Stimulated activated CD8-positive, alpha-beta memory T cell treated with anti-CD3 and anti-CD28 coated beads, Interleukin-7, amount 100 ng/mL, for 1 hour (primary cell): ENCODE measurements at places on chromosomes 4 and X.

GRCh38 chr4:53981066-53981465 lies 83.3 kb downstream of the CHIC2 start:
- DNase-seq: no peak

DNA sequence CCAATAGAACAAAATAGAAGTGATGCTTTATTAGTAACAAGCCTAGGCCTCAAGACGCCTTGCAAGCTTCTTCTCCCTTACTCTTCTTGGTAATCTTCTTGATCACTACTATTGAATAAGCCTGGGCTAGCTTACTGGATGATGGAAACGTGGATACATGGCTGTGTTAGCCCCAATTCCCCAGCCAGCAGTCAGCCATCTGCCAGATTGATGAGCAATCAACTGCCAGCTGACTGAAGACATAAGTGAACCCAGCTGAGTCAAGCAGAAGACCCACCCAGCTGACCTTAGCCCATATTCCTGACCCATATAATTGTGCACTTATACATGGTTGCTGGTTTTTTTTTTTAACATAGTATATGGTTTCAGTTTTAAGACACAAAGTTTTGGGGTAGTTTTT lies 130.4 kb downstream of the DHX15 start:
- no peak for DNase-seq

- DNase-seq: no peak
These were observed 49.8 kb downstream of the DLG3 start for GRCh38 chrX:70494441-70494840.

GRCh38 chr4:148782284-148782683 lies 340.1 kb upstream of the NR3C2 start:
- DNase-seq: no peak

DNA sequence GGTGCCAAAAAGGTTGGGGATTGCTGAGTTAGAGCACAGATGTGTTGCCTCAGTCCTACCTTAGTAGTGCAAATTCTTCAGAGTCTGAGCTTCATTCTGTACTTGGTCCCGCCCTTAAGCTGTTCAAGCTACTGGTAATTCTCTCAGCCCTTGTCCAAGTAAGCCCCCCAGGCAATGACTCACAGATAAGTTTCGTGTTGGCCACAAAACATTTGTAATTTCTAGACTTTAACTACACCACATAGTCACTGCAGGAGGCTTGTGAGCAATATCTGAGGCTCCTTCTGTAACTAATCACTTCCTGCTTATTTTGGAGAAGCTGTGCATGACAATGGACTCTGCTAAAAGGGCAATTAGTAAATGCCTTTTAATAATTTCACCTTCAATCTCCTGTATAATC lies 1420.5 kb downstream of the PCDH7 start:
- DNase-seq: no peak

DNA sequence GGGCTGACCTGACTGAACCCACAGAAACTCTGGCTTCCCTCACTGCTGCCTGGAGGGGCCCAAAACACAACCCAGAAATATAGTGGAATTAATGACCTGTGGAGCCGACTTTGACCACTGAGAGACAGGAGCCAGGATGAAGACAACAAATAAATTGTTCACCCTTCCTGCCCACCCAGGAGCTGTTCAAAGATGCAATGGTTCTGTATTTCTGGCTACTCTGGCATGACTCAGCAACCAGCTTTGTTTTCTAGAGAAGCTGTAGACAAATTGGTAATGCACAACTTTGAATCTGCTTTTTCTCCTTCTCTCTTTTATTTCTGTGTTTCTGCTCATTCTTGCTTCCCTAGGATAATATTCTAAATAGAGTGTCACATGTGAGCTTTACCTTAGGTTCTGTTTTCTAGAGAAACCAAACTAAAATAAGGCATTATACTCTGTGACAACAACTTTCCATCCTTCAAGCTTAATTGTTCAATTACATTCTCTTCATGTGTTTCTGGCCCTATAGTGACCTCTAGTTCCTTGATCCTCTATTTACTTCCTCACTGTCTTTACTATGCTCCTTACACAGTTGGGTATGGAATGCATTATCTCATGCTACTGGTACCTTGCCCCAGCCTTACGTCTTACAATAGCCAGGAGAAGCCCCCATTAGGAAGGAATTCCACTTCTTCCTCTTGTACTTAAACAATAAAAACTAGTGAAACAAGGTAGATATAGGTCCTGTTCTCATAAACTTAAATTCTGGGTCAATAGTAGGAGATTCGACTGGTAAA lies 6.5 kb upstream of the PRKG2 start:
- no peak for DNase-seq

GRCh38 chr4:148810461-148810860 lies 368.2 kb upstream of the NR3C2 start:
- DNase-seq: no peak

DNA sequence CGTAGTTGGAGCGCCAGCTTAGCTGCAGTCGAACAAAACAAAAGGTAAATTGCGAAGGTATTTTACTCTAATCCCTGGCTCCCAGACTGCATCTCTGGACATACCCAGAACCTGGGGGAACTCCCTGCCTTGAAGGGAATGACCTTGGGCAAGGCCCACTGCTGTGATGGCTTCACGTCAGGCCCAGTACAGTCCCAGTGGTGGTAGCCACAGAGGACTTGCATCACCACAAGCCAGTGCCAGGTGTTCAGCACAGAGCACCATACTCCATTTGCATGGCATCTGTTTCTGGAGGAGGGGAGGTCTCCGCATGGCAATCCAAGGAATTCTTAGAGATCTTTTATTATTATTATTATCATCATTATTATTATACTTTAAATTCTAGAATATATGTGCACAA lies 5.6 kb downstream of the ETDA start:
- DNase-seq: no peak

GRCh38 chrX:130902783-130903613 lies at the start of gene ENOX2:
TSS of gene ENOX2 (minus strand) at chrX:130903209. CDS start at chrX:130703216, 199,993 bp downstream.
- peak; percentile 49 for DNase-seq

- no peak for DNase-seq
These were observed 5.8 kb upstream of the DCLK2 start for GRCh38 chr4:150072471-150072870.

GRCh38 chr4:89658701-89659024 lies 178.3 kb downstream of the SNCA start:
- no peak for DNase-seq

DNA sequence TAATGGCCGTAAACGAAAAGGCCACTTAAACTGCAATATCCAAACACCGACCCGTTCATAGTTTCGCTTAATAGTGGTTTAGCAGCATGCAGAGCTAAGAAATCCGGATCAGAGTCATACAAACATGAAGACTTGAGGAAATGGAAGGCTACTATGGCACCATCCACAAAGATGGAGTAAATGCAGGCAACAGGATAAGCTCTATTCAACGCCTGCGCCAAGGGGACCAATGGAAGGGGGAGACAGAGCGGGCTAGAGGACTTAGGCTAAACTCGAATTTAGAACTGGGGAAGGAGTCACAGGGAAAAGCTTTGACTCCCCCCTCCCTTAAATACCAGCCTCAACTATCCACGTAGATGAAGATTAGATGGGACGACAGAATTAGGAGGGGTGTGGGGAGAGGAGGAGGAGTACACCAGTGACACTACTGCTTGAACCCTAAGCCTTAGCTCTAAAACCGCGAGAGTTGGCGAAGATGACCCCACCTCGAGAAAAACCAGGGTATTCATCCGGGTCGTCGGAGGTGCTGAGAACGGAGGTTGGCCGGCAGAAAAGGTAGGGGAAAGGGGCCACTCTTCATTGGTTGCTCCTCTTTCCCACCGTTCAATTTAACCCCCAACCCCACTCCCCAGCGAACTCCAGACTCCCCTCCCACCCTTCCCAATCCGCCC lies 3.5 kb downstream of the HUWE1 start:
- DNase-seq: no peak

DNA sequence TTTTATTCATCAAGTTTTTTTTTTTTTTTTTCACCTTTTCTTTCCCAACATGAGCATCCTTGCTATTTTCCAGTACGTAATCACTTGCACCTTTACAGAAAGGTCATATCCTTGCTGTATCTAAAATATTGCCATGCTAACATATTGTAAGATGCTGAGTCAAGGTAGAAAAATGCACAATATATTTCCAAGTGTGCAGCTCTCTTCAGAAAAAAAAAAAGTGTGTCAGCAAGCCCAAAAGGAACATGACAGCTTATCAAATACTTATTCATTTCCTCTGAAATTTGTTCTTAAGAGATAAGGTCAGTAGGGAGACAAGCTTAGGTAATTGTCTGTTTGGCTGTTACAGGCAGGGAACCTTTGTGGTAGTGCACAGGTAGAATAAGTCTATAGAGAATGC lies 27.0 kb downstream of the SH2D1A start:
- no peak for DNase-seq

GRCh38 chrX:57918750-57919436 lies 8.6 kb upstream of the ZXDA start:
- no peak for DNase-seq

GRCh38 chr4:85790582-85790981 lies 315.6 kb downstream of the ARHGAP24 start:
- no peak for DNase-seq

DNA sequence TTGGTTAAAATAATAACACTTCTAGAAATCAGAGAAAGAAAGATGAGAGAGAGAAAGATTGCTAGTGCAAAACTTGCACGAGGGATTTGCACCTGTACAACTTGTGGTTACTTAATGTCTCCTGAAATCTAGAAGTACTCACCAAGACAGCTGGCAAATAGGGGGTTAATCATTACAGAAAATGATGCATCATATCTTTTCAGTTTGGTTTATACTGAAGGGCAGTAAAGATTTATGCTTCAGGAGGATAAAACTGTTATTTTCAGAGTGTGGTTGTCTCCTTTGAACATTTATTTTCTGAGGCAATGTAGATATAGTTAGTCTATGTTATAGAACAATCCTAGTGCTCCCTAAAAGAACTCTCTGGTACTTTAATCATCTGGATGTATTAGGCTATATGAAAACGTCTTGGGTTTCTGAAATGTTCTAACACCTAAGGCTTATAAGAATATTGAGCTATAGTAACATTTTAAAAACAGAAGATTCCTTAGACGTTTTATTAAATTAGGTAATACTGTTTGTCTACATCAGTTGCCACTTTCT lies 13.3 kb downstream of the ATOH1 start:
- DNase-seq: no peak

- no peak for DNase-seq
These were observed 40.5 kb upstream of the HSD17B10 start for GRCh38 chrX:53474707-53475106.

DNA sequence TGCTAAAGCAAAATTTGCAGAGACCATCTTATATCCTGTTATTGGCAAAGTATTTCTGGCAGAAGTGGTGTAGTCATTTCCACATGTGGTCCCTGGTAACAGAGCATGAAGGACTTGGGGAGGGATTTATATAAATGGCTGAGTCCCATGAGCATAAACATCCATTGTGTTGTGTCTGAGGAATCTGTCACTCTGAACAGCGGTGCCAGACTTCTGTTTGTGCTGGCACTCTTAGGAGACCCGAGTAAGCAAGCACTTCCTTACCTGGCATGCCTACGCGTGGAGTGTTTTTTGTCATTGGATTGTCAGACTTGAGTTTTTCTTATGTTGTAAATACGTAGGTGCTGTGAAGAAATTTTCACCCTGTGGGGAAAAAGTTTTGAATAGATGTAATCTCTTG lies 285.9 kb downstream of the ARHGAP10 start:
- DNase-seq: no peak

DNA sequence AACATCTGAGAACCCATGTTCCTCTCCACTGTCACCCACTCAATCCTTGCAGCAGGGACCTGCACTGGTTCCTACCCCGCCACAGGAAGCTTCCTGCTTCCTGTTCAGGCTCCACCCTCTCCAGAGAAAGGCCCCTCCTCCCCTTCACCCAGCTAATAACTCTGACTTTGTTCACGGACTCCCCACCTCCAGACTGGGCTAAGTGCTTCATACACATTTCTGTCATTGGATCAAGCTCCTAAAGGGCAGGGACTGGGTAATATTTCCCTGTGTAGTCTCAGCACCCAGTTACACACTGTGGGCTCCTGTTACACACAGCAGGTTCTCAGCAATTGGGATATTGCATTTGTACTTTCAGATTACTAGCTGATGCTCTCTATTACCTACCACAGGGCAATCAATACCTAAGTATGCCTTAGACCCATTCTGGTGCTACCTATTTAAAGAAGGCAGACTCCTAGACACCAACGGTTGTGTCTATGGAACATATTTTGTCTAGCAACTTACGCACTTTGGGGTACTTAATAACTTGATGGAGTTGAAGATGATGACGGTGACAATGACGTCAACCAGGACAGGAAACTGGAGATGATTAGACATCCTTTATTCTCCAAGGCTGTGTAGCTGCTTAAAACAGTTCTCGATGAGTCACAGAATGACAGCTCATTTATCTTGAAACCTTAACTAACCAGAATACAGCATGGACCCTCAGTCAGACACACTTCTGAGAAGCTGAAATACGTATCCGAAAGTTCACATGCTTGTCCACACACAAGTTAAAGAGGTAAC lies 58.1 kb downstream of the MAML3 start:
- no peak for DNase-seq

DNA sequence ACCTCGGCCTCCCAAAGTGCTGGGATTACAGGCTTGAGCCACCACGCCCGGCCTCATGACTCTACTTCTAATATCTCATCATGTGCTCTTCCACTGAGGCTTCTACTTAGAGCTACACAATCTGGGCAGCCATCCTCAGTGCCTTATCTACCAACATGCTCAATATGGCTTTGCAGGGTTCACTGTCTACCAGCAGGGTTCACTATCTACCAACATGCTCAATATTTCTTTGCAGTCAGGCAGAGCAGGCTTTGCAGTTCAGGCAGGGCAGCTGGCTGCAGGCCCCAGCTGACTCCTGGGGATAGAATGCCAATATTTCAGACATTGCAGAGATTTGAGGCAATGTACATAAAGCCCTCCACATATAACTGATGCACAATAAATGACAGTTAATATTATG lies 47.5 kb downstream of the PKD2 start:
- DNase-seq: no peak

DNA sequence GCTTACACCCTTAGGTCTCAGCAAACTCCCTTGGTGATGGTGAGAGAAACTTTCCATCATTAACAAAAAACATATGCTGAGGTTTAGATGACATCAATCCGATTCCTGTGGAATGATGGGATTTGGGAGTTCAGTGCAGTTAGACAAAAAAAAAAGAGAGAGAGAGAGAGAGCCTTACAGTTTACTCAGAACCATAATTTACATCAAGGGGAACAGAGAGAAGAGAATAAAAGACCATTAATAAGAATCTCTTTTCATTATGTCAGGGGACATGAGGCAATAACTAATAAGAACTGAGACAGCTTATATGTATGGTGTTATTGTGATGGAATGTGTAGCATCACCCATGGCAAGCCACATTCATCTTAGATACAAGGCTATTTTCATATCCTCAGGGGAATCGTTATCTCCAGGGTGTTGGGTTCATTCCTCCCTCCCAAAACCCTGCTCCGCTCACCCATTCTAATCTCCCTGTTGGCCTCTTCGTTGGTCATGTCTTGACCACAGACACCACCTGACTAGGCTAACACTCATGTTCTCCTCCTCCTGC lies 175.7 kb upstream of the MXRA5 start:
- DNase-seq: no peak
